ENCODE measurements at places on chromosomes 3 and 15.
A peak's percentile ranks its signal among the peaks of the same experiment; 100 is the strongest.

DNA sequence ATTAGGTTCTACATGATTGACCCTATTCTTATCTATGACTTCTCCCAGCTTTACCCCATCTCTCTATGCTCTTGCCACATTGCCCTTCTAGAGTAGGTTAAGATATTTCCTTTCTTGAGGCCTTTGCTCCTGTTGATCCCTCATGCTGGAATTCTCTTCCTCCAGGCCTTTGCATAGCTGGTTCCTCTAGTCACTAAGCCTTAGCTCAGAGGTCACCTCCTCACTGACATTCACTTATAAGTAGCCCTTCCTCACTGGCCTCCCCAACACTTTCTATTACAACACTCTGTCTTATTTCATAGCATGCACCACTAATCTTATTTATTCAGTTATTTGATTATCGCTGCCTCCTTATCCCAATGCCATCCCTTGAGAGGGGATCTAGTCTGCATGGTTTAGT, 228.4 kb upstream of the COL8A1 start:
- DNase-seq, result no peak

- DNase-seq, result peak; percentile 57
Measured at GRCh38 chr3:177041730-177042551, 155.3 kb downstream of the TBL1XR1 start.

DNA sequence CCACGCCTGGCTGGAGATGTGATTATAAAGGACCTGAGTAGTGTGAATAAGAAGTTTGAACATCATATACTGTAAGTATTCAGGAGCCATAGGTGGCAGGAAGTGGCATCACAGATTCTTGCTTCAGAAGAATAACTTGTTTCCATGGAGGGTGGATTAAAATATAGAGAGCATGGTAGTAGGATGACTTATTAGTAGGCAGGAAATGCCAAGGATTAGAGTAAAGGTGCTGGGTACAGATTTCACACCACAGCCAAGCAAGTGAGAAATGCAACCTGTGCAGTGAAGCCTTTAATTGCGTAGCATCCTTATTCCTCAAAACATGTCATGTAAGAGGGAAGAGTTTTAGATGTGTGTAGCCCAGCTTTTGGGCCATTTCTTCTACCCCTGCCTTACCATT, 30.8 kb downstream of the IFT122 start:
- no peak for DNase-seq

GRCh38 chr3:115099134-115099985, 47.7 kb downstream of the ZBTB20 start:
- no peak for DNase-seq

DNA sequence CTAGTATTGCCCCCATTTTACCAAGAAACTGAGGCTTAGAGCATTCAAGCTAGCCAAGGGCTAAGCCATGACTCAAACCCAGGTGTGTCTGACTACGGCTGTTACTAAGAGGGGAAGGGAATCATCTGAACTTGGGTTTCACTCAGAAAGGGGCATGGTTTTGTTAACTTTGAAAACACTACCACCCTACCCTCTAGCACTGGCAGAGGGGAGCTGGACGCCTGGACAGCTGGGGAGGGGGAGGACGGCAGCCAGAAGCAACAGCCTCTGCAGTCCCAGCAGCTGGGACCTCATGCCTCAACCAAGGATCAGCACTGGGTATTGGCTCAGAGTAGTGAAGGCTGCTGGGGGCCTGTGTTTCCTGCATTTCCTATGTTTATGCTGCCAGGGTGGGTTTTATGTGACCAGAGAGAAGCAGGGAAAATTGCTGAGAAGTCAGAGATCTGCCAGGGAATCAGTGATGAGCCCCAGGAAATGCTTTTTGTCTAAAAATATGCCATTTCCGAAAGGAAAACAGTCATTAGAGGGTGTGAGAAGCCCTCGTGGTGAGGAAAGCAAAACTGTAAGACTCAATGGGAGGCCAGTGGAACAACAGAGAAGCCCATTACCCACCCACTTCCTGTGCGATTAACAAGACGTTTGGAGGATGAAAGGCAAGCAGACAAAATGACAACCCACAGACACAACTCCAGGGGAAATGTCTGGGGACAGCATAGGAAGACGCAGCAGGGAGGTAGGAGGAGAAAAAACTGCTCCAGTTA, 41.2 kb downstream of the LIPC start:
- peak; percentile 68 for DNase-seq

GRCh38 chr3:67389176-67389575, 265.2 kb downstream of the SUCLG2 start:
- DNase-seq, result no peak

GRCh38 chr15:31335989-31336592, 9.5 kb downstream of the KLF13 start:
- no peak for DNase-seq

GRCh38 chr3:185153171-185153771, 411 bp upstream of the C3orf70 start:
- no peak for DNase-seq

- DNase-seq, result no peak
Measured at GRCh38 chr3:17634201-17634600, 108.2 kb downstream of the TBC1D5 start.

- DNase-seq, result no peak
Measured at GRCh38 chr3:11717768-11718636, 74.3 kb upstream of the VGLL4 start.

GRCh38 chr15:48289628-48290027, 41.6 kb upstream of the DUT start:
- DNase-seq, result no peak

DNA sequence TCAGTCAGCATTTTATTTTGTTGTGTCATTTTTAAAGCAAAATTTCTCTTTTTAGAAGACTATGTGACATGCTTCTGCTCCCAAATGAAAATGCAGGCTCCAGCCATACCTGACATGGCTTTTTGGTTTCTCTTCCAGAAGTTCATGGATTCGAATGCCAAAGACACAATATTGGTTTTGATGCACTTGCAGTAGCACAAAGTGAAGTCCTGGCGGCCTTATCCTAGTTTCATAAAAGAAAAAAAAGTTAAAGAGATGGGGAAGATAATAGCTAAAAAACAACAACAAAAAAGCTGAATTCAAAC, 62.7 kb downstream of the NR2F2 start:
- no peak for DNase-seq

GRCh38 chr15:41944313-41944940, 27.9 kb downstream of the EHD4 start:
- no peak for DNase-seq

- DNase-seq, result no peak
Measured at GRCh38 chr15:77415450-77416147, 4.3 kb downstream of the PEAK1 start.

DNA sequence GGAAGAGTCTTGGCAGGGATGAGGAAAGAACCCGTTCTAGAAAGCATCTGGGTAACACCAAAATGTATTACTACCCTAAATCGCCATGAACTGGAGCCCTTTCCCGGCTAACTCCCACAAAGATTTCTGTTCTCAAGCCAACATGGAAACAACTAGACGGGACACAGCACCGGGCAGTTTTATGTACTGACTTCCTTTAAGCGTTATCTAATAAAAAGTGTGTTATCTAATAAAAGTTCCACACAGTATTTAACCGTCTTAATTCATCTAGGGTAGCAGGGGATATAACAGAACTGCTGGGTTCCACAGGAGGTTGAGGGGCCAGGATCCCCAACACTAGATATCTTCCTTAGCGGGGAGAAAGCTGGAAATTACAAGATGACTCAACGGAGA, 347 bp upstream of the C3orf62 start:
- no peak for DNase-seq

- no peak for DNase-seq
Measured at GRCh38 chr15:40287968-40288367, 5.1 kb upstream of the ANKRD63 start.

DNA sequence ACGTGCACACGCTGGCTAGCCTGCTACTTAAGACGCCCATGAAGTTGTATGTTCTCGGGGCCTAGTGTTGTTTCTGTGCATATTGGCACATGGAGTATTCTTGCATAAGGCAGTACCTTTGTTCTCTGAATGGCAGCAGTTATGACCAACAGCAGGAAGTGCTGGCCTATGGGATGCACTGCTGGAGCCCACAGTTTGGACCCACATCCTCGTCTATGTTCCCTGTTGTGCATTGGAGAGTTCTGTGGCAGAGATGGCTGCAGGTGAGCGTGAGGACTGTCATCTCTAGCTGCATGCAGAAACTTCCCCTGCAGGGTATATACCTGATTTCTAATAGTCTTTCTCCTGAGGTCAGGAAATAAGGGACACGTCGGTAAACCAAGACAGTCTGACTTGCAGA, 81.8 kb downstream of the CHRNA7 start:
- DNase-seq, result no peak

DNA sequence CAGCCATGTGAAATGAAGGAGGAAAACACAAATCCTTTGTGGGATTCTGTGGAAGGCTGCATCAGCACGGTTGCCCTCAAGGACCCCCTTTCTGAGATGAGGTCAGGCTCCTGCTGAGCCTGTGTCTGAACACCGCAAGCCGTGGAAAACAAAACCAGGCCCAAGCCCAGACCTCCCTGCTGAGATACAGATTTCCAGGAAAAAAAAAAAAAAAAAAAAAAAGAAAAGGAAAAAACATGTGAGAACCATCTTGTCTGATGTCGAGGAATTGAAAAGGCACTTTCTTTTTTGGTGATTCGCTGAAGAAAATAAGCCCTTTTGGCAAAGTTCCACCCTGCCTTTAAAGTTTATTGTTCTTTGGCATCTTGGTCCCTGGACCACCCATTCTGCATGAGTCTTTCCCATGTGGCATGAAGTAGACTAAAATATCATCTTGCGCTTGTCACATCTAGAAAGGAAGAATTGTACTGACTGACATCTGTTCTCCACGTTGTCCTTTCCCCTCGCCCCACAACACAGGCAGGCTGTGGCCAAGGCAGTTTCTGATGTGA, 117.6 kb downstream of the CHST2 start:
- no peak for DNase-seq

GRCh38 chr15:39030291-39031070, 465.9 kb upstream of the RASGRP1 start:
- no peak for DNase-seq

GRCh38 chr3:144109944-144110343, 138.3 kb downstream of the DIPK2A start:
- DNase-seq, result peak; percentile 30

DNA sequence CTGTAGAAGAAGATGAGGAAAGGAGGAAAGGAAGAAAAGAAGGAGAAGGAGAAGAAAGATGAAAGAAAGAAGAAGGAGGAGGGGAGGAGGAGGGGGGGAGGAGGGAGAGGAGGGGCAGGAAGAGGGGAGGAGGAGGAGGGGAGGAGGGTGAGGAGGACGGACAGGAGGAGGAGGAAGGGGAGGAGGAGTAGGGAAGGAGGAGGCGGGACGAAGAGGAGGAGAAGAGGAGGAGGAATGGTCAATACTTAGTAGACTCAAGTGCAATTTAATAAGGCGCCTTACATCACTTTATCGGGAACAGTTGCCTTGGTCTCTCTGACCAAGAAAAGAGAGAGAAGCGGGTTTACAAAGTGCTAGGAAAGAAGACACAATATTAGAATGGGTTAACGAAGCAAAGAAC, 23.7 kb upstream of the NR2E3 start:
- no peak for DNase-seq

DNA sequence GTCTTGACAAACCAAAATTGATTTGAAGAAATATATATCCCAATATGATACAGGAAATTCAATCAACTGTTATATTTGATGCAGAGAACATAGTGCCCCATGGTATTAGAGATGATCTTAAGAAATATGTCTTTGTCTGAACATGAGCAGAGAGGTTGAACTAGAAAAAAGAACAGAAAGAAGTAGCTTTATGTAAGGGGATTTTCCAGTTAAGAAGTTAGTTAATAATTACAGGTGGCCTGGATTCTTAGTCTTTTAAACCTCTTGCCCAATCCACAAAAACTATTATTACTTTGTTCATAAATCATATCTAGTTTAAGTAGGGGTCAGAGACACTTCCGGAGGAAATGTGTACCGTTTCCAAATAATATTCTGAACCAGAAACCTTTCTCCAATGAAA, 1186.7 kb upstream of the EPHA6 start:
- DNase-seq, result no peak

GRCh38 chr3:159882367-159882766, 106.3 kb upstream of the IL12A start:
- DNase-seq, result no peak

- DNase-seq, result no peak
Measured at GRCh38 chr3:62548528-62549205, 175.3 kb upstream of the FEZF2 start.

DNA sequence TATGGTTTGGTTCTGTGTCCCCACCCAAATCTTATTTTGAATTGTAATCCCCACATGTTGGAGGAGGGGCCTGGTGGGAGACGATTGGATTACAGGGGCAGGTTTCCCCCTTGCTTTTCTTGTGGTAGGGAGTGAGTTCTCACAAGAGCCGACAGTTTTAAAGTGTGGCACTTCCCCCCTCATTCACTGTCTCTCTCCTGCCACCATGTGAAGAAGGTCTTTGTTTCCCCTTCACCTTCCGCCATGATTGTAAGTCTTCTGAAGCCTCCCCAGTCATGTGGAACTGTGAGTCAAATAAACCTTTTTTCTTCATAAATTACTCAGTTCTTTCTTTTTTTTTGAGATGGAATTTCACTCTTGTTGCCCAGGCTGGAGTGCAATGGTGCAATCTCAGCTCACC, 124.9 kb downstream of the IQCH start:
- DNase-seq, result no peak

DNA sequence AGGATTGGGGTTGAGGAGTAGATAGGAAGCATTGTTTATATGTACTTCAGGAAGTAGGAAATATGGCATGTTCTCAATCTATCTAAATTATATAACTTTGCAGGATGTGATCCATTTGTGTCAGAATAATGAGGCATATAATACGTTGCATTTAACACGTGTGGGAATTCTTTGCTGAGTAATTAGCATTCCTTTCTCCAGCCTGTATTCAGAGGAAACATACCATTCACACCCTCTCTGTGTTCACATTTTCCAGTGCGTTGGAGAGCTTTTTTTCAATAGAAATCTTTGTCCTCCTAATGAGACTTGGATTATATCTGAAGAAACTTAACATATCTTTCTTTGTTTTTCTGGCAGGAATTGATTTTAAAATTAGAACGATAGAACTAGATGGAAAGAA, 33.0 kb upstream of the APH1B start:
- DNase-seq, result no peak

GRCh38 chr15:63913786-63914315, 80.1 kb upstream of the HERC1 start:
- DNase-seq, result no peak

DNA sequence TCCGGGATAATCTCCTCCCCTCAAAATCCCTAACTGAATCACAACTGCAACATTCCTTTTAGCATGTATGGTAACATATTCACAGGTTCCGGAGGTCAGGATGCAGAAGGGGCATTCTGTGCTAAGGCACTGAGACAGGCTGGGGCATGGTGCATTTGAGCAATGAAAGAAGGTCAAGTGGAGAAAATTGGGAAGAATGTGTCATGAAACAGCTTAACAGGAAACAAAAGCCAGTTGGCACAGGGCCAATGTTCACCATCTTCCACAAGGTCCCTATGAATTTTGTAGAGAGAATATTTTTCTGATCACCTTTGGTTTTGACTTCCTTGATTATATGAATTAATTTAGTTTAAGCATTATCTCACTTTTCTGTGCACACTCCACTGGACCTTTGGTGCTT, 587.7 kb upstream of the NR2F2 start:
- no peak for DNase-seq

All from activated CD4-positive, alpha-beta T cell treated with anti-CD3 and anti-CD28 coated beads, Interleukin-10, Interleukin-2, amounts not matched to agents 100 ng/mL and 50 ng/mL, durations not matched to agents 16 hours and 8 hours (primary cell).